ENCODE measurements at places on chromosomes 3 and 15. TPM values are rescaled to one million over a fixed set of nuclear protein-coding genes. Genes with fewer than 3 reads are reported as not detected.

Gene COPG1
- 352 TPM for total RNA-seq

Gene DNASE1L3
- total RNA-seq = not detected

Gene PXYLP1
- total RNA-seq = 5.1 TPM

Gene CHDH
- 0.44 TPM for total RNA-seq

Gene SPINK8
- total RNA-seq = not detected
